ENCODE measurements at places on chromosomes 7 and 10.

- no peak for DNase-seq
Observed at GRCh38 chr10:125985557-125986240, 89.3 kb downstream of the FANK1 start.

DNA sequence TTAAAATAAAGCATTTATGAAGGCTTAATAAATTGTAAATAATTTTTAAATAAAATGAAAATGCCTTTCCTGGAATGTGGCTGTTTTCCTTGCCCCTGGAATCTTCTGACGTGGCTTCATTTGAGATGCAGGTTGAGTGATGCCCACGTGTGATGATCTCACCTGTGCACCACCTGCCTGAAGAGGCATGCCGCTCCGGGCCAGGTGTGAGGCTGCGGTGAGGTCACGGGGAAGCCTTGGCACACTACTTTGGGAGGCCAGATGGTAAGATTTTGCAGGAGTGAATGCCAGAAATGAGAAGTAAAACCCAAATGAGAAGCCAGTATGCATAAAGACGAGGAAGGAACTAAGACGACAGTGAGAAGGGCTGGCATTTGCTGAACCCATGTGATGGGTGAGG, 36.2 kb downstream of the GOT1 start:
- DNase-seq: no peak

DNA sequence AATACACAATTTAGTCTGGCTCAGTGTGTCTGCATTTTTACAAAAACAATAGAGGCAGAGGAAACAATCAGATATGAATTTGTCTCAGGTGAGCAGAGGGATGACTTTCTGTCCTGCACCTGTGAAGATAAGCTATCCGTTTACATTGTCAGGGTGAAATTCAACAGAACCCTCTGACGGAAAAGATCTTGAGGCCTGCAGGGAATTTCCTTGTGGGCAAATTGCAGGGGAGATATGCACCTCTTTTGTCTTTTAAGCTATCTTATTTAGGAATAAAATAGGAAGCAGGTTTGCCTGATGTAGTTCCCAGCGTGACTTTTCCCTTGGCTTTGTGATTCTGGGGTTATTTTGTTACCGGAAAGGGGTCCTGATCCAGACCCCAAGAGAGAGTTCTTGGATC, 325.1 kb downstream of the GALNT17 start:
- no peak for DNase-seq

- DNase-seq: no peak
Observed at GRCh38 chr10:72719941-72720592, 28.1 kb downstream of the MCU start.

GRCh38 chr7:4687956-4688355, 5.9 kb downstream of the FOXK1 start:
- DNase-seq: no peak

DNA sequence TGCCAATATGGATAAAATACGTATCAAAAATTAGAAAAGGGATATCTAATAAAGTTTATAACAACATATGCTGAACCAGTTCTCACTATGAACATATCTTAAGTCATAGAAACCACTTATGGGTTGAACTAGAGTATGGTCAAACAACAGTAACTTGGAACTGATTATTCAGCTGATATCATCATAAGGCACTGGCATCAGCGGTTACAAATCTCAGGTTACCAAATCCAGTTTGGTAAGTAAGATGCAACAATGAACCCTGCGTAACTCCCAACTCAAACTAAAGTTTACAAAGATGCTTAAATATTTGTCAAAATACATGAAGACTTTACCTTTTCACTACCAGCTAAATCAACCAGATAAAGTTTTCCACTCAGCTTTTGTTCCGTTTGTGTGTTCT, 19.3 kb downstream of the KIF5B start:
- no peak for DNase-seq

Data from NCI-H187 (cell line).